Effector memory CD4-positive, alpha-beta T cell (primary cell): ENCODE measurements at places on chromosomes 2 and 18.

DNA sequence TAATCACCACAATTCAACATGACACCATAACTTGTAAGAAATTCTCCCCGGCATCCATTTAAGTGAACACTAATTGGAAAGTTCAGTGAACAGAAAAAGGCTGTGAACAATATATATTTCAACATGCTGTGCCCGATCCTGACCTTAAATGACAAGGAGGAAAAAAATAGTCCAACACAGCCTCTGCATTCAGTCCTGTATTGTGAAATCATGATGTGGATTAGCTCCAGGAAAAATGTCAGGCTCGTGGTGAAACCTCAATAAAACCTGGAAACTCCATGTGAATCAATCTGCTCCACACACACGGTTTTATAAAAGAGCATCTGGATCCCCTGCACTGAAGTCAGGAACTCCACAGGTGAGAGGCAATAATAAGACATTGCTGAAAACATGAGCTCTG, 145.4 kb upstream of the SPOPL start:
- DNase-seq, result no peak

- no peak for DNase-seq
These were observed 36.5 kb downstream of the EFR3B start for GRCh38 chr2:25078170-25079049.

GRCh38 chr2:37350034-37350433, 5.6 kb downstream of the QPCT start:
- DNase-seq, result no peak

- no peak for DNase-seq
These were observed 40.5 kb downstream of the INO80C start for GRCh38 chr18:35457140-35457704.

- DNase-seq, result no peak
These were observed 12.0 kb upstream of the ZNF396 start for GRCh38 chr18:35389095-35389618.

GRCh38 chr2:46899053-46899452, 16.6 kb downstream of the MCFD2 start:
- no peak for DNase-seq

DNA sequence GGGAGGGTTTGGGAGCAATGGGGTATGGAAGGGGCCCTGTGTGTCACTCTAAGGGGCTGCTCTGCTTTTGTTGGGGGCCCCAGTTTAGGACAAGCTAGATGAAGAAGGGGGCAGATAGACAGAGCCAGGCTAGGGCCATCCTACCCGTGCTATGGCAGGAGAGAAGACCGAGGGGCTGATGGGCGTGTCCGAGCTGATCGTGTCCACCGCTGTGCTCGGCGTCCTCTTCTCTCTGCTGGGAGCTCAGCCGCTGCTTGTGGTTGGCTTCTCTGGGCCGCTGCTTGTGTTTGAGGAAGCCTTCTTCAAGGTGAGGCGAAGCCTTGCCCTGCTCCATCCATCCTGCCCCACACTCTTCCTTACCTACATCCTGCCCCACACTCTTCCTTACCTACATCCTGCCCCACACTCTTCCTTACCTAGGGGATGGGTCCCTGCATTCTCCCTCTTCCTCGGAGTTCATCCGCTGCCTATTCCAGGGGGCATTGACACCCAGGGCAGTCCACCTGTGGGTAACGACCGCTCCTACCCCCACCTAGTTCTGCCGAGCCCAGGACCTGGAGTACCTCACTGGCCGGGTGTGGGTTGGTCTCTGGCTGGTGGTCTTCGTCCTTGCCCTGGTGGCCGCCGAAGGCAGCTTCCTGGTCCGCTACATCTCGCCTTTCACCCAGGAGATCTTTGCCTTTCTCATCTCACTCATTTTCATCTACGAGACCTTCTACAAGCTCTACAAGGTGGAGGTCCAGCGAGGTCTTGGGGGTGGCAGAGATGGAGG, 8.9 kb downstream of the SLC4A3 start:
- no peak for DNase-seq

DNA sequence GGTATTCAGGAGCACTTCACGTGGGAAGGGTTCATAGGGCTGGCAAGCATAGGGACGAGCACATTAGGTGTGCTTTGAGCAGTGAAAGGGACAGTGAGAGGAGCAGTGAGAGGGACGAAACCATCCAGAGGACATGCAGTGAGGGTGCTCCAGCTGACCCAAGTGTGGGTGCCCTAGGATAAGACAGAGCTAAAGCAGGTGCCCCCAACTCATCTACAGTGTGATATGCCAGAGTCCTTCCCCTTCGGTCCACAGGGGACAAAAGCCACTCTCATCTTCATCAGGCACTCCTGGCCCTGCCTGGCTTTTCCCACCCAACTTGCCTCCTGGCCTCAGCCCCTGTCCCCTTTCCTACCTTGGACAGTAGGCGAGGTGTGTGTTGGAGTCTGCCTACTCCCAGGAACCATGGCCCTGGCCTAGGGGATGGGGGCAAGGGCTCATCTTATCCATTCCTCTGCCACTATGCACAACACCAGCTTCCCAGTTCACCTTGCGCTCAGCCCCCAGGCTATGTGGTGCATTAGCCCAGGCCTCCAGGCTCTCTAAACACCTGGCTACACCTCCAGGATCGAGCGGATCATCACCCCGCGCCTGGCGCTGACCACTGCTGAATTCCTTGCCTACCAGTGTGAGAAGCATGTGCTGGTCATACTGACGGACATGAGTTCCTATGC, 16.1 kb upstream of the ANKRD53 start:
- no peak for DNase-seq

DNA sequence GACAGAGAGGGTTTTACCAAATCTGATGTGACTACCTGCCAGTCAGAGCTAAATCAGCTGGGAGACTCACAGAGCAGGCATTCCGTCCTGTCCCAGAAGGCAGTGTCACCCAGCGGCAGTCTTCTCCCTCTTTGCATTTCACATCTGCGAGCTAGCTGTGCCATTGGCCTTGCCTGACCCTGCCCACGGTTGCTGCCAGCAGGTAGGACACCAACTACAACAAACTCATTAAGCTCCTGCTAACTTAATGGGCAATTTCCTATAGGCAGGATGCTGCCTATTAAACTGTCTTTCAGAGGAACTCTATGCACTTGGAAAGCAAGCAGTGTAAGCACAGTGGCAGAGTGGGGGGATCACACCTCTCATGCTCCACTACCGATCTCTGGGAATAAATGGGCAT, 116.4 kb upstream of the CAPN13 start:
- no peak for DNase-seq

DNA sequence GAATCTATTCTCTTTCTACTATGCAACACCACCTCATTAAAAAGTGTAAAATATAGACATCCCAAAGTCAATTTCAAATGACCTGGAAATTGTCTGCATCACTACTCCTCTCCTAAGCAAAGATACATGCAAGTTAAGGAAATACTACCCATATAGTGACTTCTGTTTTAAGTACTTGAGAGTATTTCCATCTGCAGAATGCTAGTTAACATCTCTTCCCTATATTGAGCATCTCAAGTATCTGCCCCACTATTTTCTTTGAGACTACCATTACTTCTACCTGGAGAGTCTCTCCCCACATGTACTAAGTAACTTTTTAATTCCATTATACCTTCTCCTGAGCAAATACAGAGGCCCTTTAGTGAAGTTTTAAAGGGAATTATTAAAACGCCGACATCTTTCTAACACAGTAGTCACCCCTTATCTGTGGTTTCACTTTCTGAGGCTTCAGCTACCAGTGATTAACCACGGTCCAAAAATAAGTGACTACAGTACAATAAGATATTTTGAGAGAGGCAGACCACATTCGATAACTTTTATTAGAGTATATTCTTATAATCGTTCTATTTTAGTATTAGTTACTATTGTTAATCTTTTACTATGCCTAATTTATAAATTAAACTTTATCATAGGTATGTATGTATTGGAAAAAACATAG, 21.8 kb downstream of the CWC22 start:
- no peak for DNase-seq

GRCh38 chr2:25567406-25567805, 106.0 kb downstream of the DTNB start:
- no peak for DNase-seq

- no peak for DNase-seq
These were observed 26.6 kb downstream of the NHEJ1 start for GRCh38 chr2:219133976-219134375.

DNA sequence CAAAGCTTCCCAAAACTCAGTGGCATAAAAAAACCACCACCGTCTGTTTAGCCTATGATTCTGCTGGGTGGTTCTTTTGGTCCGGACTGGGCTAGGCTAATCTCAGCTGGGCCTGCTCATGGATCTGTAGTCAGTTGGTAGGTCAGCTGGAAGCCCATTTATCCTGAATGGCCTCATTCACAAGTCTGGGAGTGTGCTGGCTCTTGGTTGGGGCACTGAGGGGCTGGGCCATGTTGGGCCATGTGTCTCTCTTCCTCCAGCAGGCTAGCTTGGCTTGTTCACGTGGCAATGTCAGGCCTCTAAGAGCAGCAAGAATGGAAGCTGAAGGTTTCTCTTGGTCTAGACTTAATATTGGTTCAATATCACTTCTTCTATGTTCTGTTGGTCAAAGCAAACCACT, 95.7 kb upstream of the HS6ST1 start:
- no peak for DNase-seq

- no peak for DNase-seq
These were observed 188.6 kb downstream of the TMEM182 start for GRCh38 chr2:102950371-102950946.

DNA sequence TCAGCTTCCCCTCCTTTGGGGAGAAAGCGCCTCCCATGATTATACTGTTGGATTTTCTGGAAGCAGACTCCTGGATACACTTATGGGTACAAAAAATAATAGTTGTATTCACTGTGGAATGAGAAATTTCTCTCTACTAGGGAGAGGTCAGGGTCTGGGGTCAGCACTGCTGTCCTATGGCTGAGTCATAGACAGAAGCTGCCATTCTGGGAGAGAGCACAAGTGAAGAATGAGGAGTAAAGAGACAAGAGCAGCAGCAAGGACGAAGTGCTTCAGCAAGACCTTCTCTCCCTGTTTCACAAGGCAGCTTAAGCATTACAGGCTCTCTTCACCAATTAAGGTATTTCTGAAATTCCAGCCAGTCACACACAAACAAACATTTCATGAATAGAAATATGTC, 10.1 kb upstream of the UNC80 start:
- no peak for DNase-seq

- DNase-seq, result no peak
These were observed 353.2 kb upstream of the TRIB2 start for GRCh38 chr2:12363569-12363968.

DNA sequence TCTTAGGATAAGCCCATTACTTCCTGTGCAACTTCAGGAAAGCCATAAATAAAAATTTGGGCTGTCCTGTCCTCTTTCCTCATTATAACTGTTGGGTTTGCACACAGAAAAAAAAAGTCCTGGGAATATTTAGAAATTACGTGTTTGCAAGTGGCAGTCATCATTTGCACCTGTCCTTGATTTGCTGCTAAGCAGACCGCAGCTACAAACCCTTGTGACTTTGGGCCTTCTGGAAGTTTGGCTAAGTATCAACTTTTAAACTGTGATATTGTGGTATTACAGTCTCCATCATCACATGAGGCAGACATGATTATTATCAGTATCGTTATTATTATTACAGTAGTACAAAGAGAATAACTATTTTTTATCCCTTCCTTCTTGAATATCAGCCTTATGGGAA, 260.7 kb upstream of the SESTD1 start:
- no peak for DNase-seq

GRCh38 chr2:61218076-61218816, 56.3 kb downstream of the C2orf74 start:
- no peak for DNase-seq

- DNase-seq, result peak; percentile 2
These were observed 669 bp downstream of the MARCHF7 start for GRCh38 chr2:159712929-159713420.

- no peak for DNase-seq
These were observed 53.5 kb upstream of the PGAP1 start for GRCh38 chr2:196980001-196980400.

DNA sequence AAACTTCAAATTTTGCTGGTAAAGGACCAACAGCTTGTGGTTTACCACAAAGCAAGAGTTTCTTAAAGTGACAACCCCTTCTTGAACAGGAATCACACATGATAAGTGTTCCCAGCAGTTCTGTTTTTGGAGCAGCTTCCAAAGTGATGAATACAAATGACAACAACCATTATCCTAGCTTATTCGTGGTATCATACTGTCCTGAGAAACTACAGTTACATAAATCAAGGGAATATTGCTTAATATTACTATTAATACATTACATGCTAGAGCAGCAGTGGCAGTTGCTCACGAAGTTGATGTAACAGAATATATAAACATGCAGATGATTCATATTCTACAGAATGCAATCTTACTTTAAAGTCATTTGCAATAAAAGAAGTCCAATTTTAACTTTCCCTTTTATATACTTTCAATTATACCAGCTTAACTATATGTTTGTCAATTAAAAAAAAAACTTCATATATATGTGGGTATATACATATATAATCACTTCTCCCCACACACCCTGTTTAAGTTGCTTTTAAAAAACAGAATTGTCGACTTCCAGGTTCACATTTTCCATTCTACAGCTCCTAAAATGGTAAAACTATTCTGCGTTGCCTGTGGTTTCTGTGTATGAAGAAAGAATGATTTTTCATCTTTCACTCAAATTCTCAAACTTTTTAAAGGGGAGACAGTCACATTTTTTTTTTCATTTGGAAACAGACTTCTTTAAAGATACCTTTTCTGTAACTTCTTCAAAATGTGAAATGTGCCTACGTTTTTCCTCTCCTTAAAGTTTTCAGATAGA, 713.6 kb downstream of the TDRD15 start:
- no peak for DNase-seq

DNA sequence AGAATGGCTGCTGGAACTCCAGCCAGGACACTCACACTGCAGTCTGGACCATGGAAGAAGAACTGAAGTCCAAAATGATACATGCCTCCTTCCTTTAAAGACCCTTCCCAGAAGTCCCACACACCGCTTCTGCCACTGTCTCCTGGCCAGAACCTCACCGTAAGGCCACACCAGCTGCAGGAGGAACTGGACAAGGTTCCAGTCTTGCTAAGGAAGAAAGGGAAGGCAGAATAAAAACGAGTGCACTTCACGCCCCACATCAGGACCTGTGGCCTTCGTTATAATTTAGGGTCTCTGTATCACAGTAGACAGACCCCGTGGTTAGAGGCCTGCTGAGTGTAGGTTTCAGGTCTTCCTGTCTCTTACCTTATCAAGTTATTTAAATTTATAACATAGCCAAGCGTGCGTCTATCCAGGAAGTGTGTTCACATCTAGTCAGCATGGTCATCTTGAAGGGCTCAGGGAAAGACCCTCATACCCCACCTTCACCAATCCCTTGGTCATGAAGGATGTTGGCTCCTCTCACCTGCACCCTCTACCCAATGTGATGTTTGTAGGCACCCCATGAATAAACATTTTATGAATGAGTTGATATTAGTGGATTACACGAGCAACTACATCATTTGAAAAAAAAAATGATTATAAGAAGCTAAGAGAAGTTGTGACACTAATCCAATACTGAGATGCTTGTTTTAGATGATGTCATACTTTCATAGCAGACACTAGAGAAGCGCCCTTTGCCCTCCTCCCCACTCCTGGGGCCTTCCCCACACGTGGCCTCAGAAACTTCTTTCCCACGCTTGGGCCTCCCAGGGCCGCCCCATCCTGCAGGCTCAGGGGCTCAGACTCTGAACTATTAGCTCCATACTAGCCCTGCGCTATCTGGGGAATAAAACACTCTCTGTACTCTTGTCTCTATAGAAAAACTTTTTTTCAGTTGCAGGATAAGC, 157.6 kb downstream of the FAM210A start:
- no peak for DNase-seq
